ENCODE measurements at places on chromosomes 3 and 15. TPM values are rescaled to one million over a fixed set of nuclear protein-coding genes. Genes with fewer than 3 reads are reported as not detected.

DNA sequence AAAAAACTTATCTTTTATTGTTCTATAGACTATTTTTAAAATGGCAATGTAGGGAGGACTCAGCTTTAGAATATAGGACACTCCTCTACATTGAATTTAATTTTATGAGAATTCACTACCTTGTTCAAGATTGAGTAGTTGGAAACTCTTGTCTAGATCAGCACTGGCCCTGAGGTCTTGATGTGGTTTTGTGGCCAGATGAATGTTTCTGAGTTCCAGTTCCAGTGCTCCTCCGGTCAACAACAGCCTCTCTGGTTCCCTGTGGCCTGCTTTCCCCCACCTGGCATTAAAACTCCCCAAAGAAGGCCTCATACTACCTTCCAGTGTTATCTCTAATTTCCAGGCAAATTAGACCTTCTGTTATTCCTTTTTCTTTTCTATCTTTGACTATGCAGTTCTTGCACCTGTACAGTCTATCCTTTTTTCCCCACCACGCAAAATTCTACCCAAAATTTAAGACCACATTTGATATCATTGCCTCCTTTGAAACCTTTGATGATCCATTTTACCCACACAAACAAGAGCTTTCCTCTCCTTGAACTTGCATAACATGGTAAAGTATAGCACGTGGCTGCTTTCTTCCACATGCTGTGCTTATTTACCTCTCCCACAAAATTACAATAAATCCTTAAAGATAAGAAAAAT, 9.6 kb upstream of the ANP32A start:
- no peaks in the 10 kb centered on the region for H3K4me1 ChIP-seq
- no peaks in the 10 kb centered on the region for H3K27me3 ChIP-seq
- no peak overlapping the region for H3K27ac ChIP-seq
- DNase-seq: no peak
- H3K36me3 ChIP-seq: no peaks in the 10 kb centered on the region
- H3K4me3 ChIP-seq: no peak overlapping the region

GRCh38 chr3:116639641-116640040, 69.9 kb upstream of the TUSC7 start:
- no peak for DNase-seq
- no peak overlapping the region for H3K27ac ChIP-seq
- H3K27me3 ChIP-seq: no peaks in the 10 kb centered on the region
- H3K36me3 ChIP-seq: no peaks in the 10 kb centered on the region
- no peak overlapping the region for H3K4me3 ChIP-seq

GRCh38 chr3:16658925-16659793, 53.9 kb upstream of the DAZL start:
- no peak for DNase-seq
- no peaks in the 10 kb centered on the region for H3K27me3 ChIP-seq
- no peaks in the 10 kb centered on the region for H3K36me3 ChIP-seq
- no peak overlapping the region for H3K27ac ChIP-seq
- H3K4me3 ChIP-seq: peak overlapping the region; percentile 20
- H3K4me1 ChIP-seq: peaks cover 5% of the 10 kb centered on the region

- DNase-seq: no peak
- H3K4me3 ChIP-seq: no peak overlapping the region
- no peaks in the 10 kb centered on the region for H3K4me1 ChIP-seq
- H3K27me3 ChIP-seq: no peaks in the 10 kb centered on the region
- H3K36me3 ChIP-seq: peaks cover 64% of the 10 kb centered on the region
Observed at GRCh38 chr3:47996440-47996839, 19.8 kb downstream of the MAP4 start.

GRCh38 chr3:90062631-90063200, 955.3 kb downstream of the EPHA3 start:
- DNase-seq: no peak
- H3K4me3 ChIP-seq: no peak overlapping the region
- no peaks in the 10 kb centered on the region for H3K36me3 ChIP-seq
- H3K4me1 ChIP-seq: peaks cover 4% of the 10 kb centered on the region
- H3K27me3 ChIP-seq: no peaks in the 10 kb centered on the region

DNA sequence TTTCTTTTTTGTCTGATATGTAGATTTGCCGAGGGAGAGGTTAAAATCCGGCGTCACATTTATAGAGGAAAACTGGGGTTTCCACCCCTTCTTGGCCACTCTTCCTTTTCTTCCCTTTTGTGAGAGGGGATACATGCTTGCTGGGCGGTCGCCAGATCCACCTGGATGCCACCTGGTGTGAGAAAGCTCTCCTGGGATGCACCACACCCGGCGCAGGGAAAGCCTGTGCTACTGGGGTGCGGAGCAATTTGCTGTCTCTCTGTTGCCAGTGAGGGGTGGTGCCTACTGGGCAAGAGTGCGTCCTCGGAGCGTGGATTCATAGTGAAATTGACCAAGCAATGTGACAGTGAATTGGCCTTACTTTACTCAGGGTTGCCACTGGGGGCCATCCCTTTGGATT, 2.5 kb upstream of the RGMA start:
- DNase-seq: peak; percentile 51
- H3K27me3 ChIP-seq: peaks cover 11% of the 10 kb centered on the region
- no peaks in the 10 kb centered on the region for H3K36me3 ChIP-seq

DNA sequence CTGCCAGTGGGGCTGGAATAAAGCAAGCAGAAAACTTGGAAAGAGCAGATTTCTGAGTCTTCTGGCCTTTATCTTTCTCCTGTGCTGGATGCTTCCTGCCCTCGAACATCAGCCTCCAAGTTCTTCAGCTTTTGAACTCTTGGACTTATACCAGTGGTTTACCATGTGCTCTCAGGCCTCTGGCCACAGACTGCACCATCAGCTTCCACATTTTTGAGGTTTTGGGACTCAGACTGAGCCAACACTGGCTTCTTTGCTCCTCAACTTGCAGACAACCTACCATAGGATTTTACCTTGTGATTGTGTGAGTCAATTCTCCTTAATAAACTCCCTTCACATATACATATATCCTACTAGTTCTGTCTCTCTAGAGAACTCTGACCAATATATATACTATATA, 706.6 kb downstream of the NR2F2 start:
- no peak overlapping the region for H3K27ac ChIP-seq
- no peaks in the 10 kb centered on the region for H3K27me3 ChIP-seq
- H3K4me1 ChIP-seq: no peaks in the 10 kb centered on the region
- H3K4me3 ChIP-seq: no peak overlapping the region
- H3K36me3 ChIP-seq: no peaks in the 10 kb centered on the region

DNA sequence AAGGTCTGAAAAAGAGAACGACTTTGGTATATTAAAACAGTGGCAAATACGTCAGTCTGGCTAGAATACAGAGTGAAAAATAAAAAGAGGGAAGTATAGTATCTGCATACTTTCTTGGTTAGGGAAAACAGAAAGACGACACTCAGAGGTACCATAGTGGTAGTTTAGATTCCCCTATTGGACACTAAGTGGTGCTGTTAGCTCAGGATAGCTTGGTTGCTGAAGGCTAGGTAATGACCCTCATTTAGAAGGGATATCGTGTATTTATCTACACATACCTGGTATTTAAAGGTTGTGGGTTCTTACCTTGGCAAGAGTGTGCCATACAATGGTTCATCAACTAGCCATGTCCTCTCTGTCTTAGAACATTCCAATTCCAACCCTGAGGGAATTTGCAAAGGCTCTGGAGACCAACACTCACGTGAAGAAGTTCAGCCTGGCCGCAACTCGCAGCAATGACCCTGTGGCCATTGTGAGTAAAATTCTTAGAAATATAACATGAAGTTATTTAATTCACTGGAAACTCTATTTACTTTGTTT, 31.0 kb downstream of the TMOD2 start:
- DNase-seq: no peak
- no peak overlapping the region for H3K4me3 ChIP-seq

DAG1 gene
- total RNA-seq: 132 TPM
